GM23248 (cell line): ENCODE measurements at places on chromosomes 4 and X.

GRCh38 chr4:4323705-4324534, 33.9 kb downstream of the ZBTB49 start:
- DNase-seq: no peak

DNA sequence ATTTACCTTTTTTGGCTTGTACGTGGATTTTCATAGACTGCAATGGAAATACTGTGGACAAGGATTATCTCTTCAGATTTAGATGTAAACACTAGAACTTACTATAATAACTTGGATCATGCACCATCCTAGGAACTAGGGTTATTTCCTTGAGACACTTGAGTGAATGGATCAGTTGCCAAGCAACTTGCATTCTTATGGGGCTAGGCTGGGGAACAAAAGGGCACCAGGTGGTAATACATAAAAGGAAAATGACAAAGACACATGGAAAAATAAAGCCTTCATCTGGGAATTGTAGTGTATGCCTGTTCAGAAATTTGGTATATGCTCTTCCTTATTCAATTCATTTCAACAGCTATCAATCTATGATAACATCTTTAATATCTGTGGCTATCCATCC, 247.1 kb downstream of the SPRY1 start:
- DNase-seq: no peak

- DNase-seq: no peak
Observed at GRCh38 chrX:69257499-69258127, 92.4 kb upstream of the PJA1 start.

- peak; percentile 62 for DNase-seq
Observed at GRCh38 chr4:57374866-57375595, 264.8 kb upstream of the IGFBP7 start.

GRCh38 chrX:17431171-17431570, 56.2 kb downstream of the NHS start:
- DNase-seq: no peak

DNA sequence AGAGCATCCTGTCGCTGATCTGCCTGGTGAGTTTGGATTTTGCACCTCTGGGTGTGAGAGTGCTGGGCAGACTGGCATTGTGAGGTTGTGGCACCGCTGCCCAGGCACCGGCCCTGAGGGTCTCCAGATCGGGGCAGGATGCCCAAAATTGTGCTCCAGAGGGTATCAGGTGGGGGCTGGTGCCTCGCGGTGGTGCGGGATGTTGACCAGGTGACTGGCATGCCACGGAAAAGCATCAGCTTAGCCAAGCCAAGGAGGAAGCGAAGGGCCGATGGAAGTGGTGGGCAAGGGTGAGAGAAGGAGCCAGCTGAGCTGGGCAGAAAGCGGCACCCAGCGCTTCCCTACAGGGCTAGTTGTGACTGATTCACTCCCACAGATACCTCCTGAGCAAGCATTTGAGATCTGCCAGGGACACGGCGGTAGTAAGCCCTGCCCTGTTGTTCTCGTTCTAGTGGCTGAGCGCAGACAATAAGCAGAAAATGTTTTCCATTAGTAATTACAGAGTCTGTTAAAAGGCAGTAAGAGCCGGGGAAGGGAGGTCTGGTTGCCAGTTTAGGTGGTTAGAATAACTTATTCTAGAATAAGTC, 809 bp downstream of the ZFP92 start:
- peak; percentile 23 for DNase-seq

DNA sequence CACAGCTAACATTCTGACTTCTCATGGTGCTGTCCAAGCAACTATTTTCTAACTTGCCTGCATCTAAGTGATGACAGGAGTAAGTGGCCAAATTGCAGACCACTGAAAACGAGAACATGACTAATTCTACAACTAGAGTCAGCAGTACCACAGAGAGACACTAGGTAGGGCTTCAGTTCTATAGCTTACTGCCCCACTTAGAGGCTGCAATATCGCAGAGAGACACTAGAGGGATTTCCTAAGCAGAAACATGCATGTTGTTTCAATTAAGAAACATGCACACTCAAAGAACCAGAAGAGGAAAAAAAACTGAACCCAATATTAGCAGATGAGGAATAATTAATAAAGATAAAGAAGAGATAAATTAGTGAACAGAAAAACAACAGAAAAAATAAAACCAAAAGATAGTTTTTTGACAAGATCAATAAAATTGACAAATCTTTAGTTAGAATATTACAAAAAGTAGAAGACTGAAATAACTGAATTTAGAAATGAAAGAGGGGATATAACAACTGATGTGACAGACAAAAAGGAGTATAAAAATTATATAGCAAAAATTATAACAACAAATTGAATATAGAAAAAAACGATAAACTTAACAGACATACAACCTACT, 100.8 kb downstream of the SPIN4 start:
- peak; percentile 76 for DNase-seq

DNA sequence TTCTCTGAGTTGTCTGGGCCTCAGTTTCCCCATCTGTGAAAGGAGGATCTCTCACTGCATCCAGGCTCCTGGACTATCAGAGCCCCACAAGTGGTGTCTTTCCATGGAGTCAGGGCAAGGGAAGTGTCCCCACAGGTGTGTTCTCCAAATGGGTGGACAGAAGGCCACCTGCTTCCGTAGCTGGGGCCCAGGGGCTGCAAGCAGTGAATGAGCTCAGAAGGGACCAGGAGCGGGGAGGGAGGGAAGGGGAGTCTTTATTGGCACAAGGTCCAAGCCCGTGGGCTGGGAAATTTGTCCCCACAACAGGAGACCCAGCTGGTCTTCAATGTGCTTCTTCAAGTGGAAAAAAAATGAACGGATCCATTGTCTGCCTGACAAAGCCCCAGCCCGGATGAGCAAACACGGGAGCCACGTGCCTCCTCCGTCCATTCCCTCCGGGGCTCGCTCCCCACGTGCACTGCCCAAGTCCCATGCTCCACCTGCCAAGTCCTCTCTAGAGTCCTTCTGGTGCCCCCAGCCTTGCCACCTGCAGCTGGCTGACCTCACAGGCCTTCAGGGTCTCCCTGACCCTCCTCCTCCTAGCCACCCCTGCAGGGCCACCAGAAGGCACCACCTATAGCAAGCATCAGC, 72.0 kb downstream of the JAKMIP1 start:
- DNase-seq: no peak

- DNase-seq: peak; percentile 43
Observed at GRCh38 chrX:20263474-20263873, 3.2 kb downstream of the RPS6KA3 start.

- no peak for DNase-seq
Observed at GRCh38 chrX:132412208-132412607, 76.6 kb downstream of the MBNL3 start.

DNA sequence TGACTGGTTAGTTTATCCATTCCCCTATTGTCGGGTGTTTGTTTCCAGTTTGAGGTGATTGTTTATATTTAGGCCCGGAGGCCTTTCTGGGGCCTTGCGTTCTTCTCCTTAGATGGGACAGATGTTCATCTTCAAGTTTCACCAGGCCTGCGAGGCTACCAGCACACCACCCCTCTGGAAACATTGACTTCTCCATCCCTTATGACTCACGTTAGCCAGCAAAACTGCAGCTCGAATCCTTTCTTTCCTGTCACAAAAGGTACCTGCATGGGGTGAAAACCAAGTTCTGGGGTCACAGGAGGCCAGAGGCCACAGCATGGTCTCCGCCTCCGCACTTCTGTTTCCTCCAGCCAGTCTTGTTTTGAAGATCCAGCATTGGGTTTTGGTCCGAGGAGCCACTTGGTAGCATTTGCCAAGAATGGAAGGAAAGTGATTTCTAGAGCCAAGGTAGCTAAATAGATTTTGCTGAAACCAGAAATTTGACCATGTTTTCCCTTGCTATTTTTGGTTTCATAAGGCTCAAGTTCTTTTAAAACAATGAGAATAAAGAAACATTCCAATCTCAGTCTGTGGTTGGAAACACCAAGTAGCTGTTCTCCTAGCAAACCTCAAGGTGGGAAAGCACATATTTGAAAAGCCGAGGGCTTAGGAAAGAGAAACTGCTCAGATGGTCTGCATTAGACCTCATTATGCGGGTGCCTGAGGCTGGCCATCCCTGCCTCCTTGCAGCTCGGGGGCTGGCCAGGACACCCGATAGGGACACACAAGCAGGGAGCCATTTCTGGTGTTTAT, 5.6 kb downstream of the NYX start:
- peak; percentile 50 for DNase-seq

DNA sequence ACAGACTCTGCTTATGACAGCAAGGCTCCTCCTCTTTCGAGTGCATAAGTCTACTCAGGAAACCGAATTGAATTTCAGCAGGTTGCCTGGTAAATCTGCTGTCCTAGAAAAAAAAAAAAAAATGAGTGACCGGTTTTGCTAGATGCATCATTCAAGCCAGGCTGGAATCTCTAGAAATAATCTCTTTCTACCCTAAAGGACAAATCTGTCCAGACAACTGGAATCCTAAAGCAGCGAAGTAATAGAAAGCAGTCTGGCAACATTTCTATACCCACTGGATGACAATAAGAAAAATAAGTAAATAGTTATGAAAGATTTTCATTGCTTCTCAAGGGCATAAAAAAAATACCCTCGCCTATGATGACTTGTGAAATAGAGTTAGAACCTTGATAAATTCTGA, 703.5 kb downstream of the RPA4 start:
- no peak for DNase-seq

DNA sequence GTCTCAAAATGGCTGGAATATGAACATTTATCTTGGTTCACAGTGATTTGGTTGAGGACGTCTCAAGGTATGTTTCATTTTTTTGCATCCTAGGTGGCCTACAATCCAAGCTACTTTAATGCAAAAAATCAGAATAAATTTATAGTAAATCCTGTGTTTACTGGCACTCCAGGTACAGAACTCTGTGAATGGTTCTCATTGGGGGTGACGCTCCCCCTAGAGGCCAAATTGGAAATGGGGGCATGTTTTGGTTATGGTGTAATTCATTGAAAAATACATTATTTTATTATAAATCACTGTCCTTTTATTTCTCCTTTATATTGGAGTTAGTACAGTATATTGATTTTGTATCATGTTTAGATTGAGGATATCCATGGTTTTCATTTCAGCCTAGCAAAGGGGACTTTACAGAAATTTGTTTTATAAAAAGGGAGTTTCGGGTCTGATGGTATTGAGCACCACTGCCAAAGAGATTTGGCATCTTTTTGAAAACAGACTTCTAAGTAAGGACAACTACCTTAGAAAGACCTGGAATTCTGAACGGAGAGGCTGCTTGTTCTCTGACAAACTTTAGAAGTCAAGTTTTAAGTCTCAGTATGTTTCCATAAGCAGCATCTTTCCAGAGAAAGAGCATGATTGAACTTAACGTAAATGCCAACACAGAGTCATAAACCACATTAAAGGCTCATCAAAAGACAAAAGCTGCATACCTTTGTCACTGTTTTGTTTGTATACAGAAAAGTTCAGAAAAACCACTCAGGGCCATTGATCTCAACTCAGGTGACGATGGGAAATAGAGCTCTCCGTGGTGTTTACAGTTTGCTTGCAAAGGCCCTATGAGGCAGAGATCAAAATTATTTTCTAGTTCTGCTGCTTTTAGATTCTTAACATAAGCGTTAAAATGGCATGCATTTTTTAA, 19.4 kb downstream of the MTM1 start:
- peak; percentile 25 for DNase-seq

- peak; percentile 81 for DNase-seq
Observed at GRCh38 chr4:82429728-82430192, 502 bp downstream of the HNRNPDL start.

DNA sequence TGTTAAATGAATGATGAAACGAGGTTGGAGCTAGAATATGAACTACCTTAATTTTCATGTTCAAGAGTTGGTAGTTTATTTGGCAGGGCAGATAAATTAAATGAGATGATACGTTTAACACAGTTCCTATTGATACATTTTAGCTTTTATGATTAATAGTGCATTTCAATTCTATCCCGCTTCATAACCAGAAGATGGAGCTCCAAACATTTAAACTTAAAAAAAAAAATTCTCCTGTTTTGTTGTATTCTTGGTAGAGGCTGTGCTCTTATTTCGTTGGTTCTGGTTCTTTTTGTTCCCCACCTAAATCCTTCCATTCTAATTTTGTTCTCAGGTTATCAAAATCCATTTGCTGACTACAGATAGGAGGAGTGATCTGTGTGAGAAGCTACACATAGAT, 71.8 kb upstream of the PTPN13 start:
- DNase-seq: peak; percentile 53

GRCh38 chr4:67909905-67910584, 26.2 kb upstream of the TMPRSS11D start:
- DNase-seq: peak; percentile 46

- DNase-seq: no peak
Observed at GRCh38 chr4:41579043-41579442, 41.1 kb downstream of the LIMCH1 start.

DNA sequence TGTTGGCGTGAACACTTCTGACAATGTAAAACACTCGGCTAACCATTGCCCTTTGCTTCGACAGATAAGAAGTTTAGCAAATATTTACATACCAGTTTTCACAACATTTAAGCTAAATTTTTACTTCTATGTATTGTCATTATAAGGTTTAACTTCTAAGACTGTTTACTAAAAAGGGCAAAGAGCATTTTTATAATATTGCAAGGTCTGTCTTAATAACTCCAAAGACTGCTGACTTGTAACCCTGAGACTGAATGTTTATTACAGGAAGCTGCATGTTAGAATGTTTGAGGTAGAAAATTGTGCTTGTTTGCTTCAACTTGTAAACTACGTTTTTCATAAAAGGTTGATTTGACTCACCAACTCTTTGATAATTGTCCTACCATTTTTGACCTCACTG, 213.2 kb upstream of the RPS6KA3 start:
- DNase-seq: no peak

DNA sequence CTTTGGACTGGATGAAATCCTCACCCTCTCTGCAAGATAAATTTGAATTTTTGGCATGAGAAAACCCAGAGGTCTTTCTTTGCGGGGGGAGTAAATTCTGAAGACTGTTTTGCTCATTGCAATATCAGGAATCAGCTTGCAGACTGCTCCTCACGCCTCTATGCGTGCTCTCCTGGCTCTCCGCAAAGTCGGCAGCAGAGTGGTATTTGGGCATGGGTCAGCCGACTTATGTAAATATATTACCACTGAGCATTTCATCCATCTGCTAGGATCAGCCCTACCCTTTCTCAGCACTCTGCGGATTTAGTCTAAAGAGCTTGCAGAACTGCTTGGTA, 288.0 kb downstream of the ASMT start:
- DNase-seq: no peak
